Posterior vena cava (tissue), 2 donors: ENCODE measurements at places on chromosomes 2 and 18. TPM values are rescaled to one million over a fixed set of nuclear protein-coding genes. Genes with fewer than 3 reads are reported as not detected.

Gene LCT
- not detected for total RNA-seq

DNA sequence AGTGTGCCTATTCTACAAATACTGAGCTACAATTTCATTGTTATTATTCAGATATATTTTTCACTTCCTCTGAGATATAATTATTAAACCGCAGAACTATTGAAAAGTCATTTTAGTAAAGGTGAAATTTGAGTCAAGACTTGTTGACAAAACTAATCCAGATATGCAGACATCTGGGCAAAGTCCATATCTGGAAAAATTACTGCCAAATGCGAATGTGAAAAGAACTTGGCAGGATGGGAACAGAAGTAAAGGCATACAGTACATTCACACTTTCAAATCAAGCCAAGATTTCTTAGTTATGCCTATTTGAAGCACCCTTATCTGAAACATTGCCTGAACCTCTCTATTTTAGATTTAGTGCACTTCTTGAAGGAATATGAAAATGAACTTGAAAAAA is 923.6 kb downstream of the CCDC85A start:
- no peak for DNase-seq

DNA sequence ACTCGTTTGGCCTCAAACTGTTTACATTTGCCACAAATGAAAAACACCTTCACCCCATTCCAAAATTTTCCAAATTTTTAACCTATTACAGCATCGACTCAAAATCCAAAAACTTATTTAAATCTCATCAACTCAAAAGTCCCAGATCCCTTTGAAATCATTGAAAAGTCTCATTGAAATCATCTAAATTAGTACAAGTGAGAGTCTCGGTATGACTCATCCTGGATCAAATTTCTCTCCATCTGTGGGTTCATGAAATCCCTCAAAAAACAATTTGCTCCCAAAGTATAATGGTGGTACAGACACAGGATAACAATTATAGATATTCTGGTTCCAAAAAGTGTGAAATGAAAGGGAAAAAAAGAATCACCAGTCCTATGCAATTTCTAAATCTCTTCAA is 65.1 kb downstream of the LRP1B start:
- no peak for DNase-seq

DNA sequence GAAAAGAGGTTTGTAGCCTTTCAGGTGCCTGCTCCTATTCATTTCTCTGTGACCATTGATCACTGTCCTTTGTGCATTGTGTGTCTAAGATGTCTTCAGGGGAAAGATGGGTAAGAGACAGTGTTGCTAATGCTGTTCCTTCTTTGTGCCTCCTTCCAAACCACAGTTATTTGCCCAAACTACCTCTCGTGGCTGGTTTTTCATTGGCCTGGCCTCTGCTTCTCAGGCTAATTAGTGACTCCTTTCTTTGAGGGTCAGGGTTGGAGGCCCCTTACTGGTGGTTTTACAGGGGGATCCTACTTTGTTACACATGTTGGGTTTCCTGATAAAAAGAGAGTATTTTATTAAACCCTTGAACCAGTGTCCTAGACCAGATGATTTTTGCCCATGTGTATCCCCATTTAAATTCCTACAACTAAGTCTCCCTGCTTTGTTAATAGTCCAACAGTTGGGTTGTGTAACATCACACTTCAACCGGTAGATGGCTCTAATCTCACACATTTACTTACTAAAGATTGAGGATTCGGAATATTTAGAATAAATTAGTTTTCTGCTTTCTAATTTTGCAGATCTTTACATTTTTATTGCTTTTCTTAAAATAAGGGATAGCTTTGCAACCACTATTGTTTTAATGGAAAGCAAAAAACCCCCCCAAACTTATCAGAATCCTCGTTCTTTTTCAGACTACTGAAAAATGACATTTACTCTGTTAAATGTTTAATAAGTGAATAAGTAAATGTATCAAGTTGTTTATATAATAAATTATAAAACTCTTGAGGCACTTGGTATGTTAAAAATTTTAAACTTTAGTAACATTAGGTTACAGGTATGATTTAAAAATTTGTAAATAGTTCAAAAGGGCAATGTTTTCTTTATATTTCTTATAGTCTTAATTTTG is 2.4 kb downstream of the MARS2 start:
- DNase-seq = no peak

- no peak for DNase-seq
Observed at GRCh38 chr18:74360852-74361655, 45.4 kb downstream of the C18orf63 start.

- DNase-seq = no peak
Observed at GRCh38 chr18:23661735-23662308, 889 bp downstream of the ANKRD29 start.

Gene TGFA
- total RNA-seq = 1.4 TPM

DNA sequence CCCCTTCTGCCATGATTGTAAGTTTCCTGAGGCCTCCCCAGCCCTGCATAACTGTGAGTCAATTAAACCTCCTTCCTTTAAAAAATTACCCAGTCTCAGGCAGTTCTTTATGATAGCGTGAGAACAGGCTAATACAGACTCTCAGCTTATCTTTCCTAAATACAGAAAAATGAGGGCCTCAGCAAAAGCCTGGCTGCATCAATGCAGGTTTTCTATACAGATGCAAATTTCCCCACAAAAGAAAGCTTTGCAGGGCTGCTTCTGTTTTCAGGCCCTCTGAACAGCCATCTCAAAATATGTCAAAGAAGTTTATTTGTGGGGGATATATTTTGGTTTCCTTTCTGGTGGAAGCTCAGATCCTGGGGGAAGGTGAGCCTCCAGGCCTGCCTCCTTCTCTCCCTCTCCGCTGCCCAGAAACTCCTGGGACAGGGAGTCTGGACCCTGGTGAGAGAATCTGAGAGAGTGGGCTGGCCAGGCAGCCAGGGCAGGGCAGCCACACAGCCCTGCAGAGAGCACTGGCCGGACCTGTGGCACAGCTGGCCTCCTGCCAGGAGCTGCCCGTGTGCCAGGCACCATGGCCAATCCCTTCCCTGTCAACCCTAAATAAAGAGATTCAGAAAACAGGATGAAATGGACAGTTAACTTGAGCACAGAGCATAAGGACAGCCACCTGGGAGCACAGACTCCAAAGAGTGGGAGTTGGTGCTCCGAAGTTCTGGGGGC is 21.6 kb upstream of the AGXT start:
- DNase-seq = no peak

- DNase-seq = no peak
Observed at GRCh38 chr2:157304811-157305722, 20.6 kb downstream of the ERMN start.

- no peak for DNase-seq
Observed at GRCh38 chr2:41061356-41061755, 609.5 kb upstream of the SLC8A1 start.

GRCh38 chr18:75478996-75479880 is 51.7 kb upstream of the SMIM21 start:
- no peak for DNase-seq

DNA sequence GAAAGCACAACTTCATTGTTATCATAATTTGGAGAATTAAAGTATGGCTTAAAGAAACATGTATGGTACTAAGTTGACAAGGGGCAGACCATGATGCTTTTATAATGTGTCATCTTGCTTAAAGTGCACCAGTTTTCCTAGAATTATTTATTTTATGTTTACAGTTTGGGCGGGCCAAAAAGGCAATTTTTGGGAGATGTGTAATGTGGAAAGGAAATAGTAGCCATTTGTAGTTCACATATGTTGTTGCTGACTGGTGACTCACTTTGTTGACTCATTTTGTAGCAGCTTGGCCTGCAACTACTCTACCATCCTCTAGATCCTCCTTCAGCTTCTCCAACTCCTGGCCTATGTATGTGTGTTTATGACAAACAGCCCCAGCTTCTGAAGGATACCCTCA is 7.7 kb downstream of the ZSCAN30 start:
- no peak for DNase-seq

GRCh38 chr2:231371430-231372054 is 24.0 kb upstream of the B3GNT7 start:
- no peak for DNase-seq
